ENCODE measurements at places on chromosomes 1 and 21.

DNA sequence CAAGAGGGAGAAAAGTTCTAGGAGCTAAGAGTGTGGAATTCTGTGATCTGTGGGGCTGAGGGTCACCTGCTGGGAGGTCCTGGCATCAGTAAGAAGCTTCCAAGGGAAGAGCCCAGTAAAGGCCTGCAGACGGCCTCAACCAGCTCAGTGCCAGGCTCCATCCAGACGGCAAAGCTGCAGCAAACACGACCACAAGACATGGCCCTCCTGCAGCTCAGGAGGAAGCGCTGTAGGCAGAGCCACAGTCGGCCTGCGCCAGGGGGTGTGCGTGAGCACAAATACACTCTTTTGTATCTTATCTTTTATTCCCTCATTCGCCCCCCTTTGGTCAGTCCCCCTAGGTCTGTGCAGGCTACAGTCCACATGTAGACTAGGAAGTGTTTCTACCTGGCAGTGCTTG is 13.4 kb downstream of the C1orf174 start:
- no peak for DNase-seq

- DNase-seq = no peak
These were observed 117.1 kb upstream of the IFFO2 start for GRCh38 chr1:19073311-19074186.

- no peak for DNase-seq
These were observed 1.1 kb downstream of the PERM1 start for GRCh38 chr1:980602-981395.

DNA sequence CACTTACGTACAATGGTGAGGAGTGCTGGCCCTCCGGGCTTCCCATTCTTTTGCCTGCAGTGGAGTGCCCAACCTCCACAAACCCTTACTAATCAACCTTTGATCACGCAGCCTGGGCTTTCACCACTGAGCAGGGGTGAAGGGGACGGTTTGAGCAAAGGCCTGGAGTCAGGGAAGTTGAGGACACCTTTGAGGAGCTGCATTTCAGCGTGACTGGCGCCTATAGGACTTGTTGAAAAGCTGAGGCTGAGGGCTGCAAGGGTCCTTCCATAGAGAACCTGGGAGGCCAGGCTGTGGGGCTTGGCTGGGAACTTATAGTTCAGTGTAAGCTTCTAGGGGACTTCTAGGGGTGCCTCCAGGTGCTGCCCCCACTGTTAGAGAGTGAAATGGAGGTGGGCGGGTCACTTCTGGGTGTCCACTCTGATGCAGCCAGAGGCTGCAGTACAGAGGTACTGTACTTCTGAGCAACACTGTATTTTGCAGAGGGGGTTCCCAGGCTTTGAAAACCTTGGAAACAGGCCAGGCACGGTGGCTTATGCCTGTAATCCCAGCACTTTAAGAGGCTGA is 9.8 kb downstream of the SYTL1 start:
- no peak for DNase-seq

DNA sequence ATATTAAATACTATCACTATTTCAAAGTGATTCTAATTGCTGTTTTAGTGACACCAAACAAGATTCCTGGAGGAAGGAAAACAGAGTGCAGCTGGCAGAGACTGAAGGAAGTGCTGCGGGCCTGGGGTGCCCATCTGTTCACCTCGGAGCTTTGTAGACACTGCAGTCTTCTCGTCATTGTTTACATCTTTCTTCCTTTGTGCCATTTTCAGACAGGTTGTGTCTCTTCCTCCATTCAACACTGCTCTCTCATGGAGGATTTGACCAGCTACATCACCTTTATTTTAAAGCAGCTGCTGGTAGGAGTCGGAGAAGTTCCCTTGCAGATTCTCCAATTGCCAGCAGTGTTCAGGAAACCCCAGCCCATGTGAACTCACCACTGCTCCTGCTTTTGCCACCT is 37.3 kb downstream of the ABCA4 start:
- no peak for DNase-seq

DNA sequence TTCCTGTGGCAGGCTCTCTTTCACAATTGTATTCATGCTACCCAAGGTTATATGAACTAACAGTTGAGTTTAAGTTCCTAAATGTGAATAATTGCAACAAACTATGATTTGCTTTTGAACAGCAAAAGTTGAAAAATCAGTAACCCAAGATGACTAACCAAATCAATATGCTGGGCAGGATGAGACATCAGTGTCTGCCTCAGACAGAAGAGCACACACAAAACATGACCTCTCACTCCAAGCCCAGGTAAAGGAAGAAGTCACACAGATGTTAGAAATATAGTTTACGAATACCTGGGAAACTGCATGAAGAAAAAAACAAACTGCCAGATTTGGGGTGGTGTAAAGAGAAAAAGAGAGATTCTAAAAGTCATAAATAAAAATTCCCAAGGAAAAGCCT is 3.5 kb downstream of the OR2L13 start:
- no peak for DNase-seq

- peak; percentile 57 for DNase-seq
These were observed 37.8 kb upstream of the S1PR1 start for GRCh38 chr1:101198842-101199636.

DNA sequence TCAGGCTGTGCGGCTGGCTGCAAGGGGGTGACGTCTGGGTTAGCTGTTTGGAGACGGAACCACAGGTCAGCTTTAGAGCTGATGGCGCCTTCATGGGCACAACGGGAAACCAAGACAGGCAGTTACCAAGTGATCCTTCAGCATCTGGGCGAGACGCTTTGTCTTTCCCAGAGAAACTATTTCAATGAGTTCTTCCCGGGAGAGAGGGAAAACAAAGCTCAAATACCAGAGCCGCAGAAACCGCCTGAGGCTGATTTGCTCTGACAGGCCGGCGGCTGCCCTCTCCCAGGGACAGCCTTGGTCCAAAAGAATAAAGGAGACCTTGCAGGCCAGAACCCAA is 76.5 kb downstream of the CD58 start:
- no peak for DNase-seq

GRCh38 chr1:166924823-166925541 is 48.9 kb upstream of the TADA1 start:
- no peak for DNase-seq

GRCh38 chr1:6588893-6589520 is 9.2 kb downstream of the ZBTB48 start:
- DNase-seq = no peak

DNA sequence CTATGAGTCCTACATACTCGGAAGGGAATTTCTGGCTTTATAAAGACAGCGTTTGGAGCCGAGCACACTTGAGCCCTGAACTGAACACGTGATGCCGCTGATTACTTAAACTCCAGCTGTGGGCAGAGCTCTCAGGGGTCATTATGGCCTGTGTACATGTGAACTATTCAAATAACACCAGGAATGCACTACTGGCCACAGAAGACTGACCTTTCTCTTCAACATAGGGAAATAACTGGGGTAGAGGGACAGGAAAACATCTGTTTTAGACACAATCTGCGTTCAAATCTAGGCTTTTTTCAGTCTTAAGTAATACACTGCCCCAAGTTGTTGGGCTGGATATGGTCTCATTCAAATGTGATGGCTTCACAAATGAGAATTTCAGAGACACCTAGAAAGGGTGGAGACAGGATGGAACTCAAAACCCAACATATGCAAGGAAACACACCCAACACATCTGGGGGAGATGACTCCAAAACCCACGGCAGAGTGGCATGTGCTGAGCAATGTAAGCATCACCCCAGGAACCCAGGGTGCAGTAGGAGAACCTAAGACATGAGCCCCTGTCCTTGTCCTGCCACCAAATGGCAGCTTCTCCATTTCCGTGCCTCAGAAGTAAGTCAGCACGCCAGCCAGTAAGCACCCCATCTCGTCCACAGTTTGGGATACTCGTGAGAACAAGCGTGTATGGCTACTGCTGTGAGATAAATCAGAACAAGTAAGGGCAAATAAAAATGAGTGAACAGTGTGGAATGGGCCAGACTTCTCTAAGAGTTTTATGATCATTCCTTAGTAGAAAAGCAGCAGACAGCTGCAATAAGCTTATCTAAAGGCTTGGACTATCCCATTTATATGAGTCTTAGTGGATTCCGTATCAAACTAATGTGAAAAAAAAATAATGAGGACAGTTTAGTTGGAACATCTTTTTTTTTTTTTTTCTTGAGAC is 24.9 kb downstream of the NID1 start:
- DNase-seq = no peak

DNA sequence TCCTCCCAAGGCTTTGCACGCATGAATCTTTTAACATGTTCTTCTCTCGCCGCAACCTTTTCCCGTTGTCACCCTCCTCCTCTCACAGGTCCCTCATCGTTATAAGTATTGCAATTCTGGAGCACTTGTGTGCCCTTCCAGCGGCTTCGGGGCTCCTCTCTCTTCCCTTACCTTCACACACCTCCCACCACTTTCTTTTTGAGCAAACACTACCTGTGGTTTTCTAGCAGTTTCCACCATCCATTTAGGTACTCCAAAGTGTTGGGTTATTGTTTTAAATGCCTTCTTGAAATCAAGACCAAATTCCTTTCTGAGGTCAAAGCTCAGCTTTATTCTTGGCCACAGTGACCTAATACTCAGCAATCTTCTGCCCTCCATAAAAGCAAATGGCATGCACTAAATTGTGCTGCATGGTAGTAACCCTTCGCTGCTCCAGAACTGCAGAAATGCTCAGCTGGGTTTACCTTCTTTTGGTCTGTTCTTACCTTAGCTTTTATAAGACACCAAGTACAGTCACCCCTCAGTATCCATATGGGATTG is 472.4 kb downstream of the SETD4 start:
- no peak for DNase-seq

DNA sequence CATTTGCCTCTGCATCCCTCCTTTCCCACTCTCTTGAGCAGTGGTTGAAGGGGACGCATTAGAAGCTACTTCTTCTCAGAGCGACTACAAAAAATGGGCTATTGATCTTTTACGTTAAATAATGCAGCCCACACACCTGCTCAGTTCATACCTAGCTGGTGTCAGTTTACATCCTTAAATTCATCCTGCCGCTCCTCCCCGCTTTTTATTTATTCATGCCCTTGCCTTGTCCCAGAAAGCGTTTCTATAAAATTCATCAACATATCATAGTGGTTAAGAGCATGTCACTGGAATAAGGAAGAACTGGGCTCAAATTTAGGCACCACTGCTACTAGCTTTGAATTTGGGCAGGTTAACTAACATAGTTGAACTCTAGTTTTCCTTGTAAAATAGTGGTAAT is 66.0 kb upstream of the TINAGL1 start:
- DNase-seq = no peak

DNA sequence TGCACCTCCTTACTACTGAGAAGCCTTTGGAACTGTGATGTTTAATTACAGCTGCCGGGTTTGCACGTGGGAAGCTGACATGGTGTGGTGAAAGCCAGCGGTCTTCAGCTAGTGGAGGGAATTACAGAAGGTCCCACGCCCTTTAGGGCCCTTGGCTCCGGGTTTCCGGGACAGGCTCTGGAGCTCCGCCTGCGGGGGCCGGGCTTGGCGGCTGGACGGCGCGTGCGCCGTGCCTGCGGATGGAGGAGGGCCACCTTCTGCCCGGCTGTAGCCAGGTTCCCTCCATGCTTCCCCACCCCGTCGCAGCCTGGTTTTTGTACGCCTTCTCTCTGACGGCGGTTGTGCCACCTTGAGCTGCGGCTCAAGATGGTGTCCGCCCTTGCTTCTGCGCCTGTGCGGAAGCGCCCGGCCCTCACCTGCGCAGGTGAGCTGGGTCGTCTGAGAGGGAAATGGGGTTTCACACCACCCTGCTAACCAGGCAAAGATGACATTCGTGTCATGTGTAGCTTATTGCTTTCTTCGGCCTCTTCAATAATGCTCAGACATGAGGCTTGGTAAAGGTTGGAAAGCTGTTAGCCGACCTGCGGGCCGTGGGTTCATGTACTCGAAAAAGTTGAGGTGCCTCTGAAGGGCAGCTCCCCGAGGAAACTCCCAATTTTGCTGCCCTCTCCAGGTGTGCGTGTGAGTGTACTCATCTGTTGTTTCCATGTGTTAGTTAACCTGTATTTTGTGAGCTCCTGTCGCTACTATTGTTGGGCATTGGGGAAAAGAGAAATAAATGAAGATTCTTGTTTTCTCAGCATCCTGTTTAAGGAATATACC is 36.6 kb upstream of the OPRD1 start:
- DNase-seq = peak; percentile 51

DNA sequence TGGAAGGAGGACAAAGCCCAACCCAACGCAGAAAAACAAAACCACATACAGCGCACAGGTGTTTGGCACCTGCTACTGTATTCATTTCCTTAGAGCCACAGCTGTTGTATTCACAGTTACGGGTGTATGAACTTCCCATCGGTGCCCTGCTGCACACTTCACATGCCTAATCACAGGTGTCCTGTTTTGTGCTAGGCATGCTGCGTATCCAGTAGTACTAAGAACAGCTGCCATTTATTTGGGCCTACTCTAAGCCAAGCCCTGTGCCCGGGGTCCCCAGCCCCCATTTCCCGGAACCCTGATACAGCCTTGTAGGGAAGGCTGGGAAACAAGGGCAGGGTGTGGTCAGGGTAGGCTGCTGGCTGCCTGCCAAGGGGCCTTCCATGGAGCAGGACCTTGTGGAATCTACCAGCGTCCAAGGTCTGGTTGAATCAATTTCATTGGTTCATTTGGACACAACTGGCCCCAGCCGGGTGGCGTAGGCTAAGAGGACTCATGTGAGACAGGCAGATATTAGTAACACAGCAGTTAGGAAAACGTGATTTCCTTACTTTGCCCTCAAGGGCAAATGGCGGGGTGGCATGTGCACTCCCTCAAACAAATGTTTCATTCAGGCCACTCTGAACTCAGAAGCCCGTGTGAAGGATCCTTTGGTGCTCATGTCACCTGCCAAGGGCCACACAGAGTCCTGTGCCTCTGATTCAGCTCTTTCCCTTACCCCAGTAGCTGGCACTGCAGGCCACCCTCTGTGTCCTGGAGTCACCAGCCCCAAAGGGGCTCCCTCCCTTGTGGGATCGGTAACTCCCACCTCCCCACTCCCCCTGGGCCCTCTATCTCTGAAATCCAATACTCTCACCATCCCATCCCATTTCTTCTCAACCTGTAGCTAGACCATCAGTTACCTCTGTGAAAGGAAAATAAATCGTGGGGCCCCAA is 986 bp upstream of the RNF186 start:
- DNase-seq = no peak

DNA sequence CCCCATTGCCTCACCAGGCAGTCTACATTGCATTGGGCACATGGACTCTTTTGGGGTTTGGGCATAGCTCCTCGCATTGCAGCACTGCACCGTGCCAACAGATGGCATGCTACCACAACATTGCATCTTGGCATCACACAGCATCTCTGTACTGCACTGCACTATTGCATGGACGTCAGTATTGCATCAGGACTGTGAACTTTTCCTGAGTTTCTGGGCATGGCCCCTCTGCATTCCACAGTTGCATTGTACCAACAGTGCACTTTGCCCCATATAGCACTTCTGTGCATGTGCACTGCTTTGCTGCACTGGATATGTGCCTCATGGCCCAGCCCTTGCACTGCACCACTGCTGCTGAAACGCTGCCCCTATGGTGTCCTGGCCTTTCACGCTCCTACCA is 9.6 kb downstream of the PTPRU start:
- no peak for DNase-seq

GRCh38 chr1:209783386-209783785 is 973 bp downstream of the C1orf74 start:
- DNase-seq = no peak

GRCh38 chr1:111756124-111756513 is 418 bp downstream of the DDX20 start:
- no peak for DNase-seq

- DNase-seq = peak; percentile 46
These were observed 28.1 kb upstream of the RNF19B start for GRCh38 chr1:32992489-32993323.

All from stimulated activated naive CD4-positive, alpha-beta T cell treated with Interleukin-2 at 50 U/mL for 16 hours (primary cell).